COR-L47 (cell line): ENCODE measurements at places on chromosomes 5 and 9.
A peak's percentile ranks its signal among the peaks of the same experiment; 100 is the strongest.

GRCh38 chr9:80507611-80508010, 935.8 kb downstream of the TLE4 start:
- peak; percentile 38 for DNase-seq

GRCh38 chr9:134275375-134275774, 50.9 kb upstream of the RXRA start:
- no peak for DNase-seq

GRCh38 chr5:123916345-123917121, 404.6 kb downstream of the CSNK1G3 start:
- no peak for DNase-seq

DNA sequence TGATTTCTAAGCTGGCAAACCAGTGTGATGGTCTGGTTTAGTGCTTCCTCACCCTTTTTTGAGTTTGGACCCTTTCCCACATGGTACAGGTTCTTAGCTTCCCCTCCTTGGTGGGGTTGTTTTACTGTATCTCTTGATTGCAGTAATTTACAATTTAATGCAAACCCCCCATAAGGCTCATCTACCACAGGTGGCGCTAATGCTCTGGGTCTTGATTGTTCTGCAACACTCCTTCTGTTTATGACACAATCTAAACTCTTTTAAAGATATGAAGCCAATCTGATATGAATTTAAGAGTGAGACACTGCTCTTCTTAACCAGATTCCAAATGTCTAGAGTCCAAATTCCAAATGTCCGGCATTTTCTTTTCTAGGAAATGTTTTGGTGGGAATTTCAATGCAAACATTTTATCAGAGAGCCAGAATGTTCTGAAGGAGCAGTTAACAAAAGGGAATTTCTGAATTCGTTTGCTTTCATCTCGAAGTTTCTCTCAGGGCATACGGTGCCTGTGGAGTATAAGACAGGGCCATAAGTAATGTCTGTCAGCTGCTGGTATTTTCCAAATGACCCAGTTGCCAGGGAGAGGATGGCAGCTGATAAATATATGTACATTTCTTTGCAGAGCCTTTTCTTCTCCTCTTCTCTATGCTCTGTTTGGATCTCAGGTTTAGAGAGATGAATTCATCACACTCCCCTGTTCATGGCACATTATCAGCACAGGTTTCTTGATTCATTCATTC, 246.8 kb downstream of the ARHGAP26 start:
- peak; percentile 2 for DNase-seq

DNA sequence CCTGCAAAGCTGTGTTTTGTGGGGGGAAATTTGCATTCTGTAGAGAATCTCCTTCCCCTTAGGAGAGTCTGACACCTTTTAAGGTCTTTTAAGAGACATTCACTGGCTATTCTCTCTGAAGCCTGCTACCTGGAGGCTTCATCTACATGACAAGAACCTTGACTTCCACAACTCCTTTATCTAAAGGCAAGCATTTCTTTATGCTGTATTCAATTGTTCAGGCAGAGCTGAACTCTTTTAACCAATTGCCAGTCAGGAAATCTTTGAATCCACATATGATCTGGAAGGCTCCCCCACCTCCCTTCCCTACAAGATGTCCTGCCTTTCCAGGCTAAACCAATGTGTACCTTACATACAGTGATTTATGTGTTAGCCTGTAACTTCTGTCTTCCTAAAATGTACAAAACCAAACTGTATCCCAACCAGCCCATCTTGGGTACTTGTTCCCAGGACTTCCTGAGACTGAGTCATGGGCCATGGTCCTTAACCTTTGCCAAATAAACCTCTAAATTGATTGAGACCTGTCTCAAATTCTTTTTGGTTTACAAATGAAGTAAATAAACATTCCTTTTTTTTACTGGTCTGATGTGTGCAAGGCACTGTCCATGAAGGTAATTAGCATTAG, 9.9 kb downstream of the C9orf85 start:
- no peak for DNase-seq

GRCh38 chr5:59039296-59040023, 456.6 kb downstream of the RAB3C start:
- peak; percentile 60 for DNase-seq

- no peak for DNase-seq
These were observed 214.5 kb upstream of the RASA1 start for GRCh38 chr5:87053146-87053545.
